Activated CD4-positive, alpha-beta memory T cell treated with anti-CD3 and anti-CD28 coated beads, Interleukin-2, amount 10 ng/mL, durations not matched to agents 7 days and 5 days (primary cell): ENCODE measurements at places on chromosomes 5 and 9. TPM values are rescaled to one million over a fixed set of nuclear protein-coding genes. Genes with fewer than 3 reads are reported as not detected.

DNA sequence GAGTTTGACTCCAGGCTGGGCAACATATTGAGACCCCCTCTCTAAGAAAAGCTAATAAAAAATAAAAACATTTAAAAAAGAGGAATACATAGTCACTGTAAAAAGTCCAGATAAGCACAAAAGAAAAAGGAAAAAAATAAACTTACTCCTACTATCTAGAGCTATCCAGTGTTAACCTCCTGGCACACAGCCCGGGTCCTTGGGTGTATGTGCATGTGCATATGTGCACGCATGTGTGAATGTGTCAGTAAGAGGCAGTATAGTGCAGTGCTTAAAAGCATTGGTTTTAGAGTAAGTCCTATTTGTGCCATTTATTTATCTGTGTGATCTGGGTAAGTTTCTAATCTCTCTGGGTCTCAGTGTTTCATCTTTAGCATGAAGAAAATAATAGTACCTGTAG lies 26.7 kb downstream of the FAM219A start:
- no peaks in the 10 kb centered on the region for H3K36me3 ChIP-seq
- no peaks in the 10 kb centered on the region for H3K4me1 ChIP-seq
- DNase-seq = no peak
- H3K27me3 ChIP-seq = no peaks in the 10 kb centered on the region

LIX1 gene
- not detected for total RNA-seq

DNA sequence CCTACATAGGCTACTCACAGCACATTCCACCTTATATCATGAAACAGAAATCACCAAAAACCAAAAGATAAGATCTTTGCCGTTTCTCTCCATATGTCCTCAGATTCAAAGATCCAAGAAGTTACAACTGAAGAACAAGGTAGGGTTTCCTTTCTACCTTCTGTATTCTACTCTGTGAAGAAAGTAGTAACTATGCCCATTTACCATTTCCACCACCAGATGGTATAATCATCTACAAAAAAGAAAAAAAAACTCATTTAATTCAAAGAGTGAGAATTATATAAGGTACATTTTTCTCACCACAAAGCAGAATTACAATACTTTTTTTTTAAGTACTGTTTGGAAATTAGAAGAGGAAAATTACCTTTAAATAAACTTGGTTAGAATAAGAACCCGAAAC lies 172.6 kb upstream of the PTGER4 start:
- H3K4me3 ChIP-seq = no peak overlapping the region
- peaks cover 6% of the 10 kb centered on the region for H3K4me1 ChIP-seq
- no peak overlapping the region for H3K27ac ChIP-seq
- no peaks in the 10 kb centered on the region for H3K27me3 ChIP-seq
- DNase-seq = no peak

GRCh38 chr5:109407913-109408312 lies 1.9 kb downstream of the PJA2 start:
- peak overlapping the region; percentile 100 for H3K27ac ChIP-seq
- peaks cover 31% of the 10 kb centered on the region for H3K36me3 ChIP-seq
- H3K27me3 ChIP-seq = no peaks in the 10 kb centered on the region
- peaks cover 43% of the 10 kb centered on the region for H3K4me1 ChIP-seq

- H3K36me3 ChIP-seq = no peaks in the 10 kb centered on the region
- no peak overlapping the region for H3K27ac ChIP-seq
- peaks cover 14% of the 10 kb centered on the region for H3K4me1 ChIP-seq
- H3K4me3 ChIP-seq = no peak overlapping the region
- no peak for DNase-seq
- H3K27me3 ChIP-seq = peaks cover 13% of the 10 kb centered on the region
These were observed 5.3 kb downstream of the GSN start for GRCh38 chr9:121273064-121273775.

PRDM9 gene
- total RNA-seq = not detected

- peaks cover 23% of the 10 kb centered on the region for H3K4me1 ChIP-seq
- no peaks in the 10 kb centered on the region for H3K27me3 ChIP-seq
- no peak for DNase-seq
- H3K4me3 ChIP-seq = no peak overlapping the region
- H3K36me3 ChIP-seq = peaks cover 19% of the 10 kb centered on the region
- no peak overlapping the region for H3K27ac ChIP-seq
These were observed 5.1 kb upstream of the FBXO38 start for GRCh38 chr5:148378670-148379069.

DNA sequence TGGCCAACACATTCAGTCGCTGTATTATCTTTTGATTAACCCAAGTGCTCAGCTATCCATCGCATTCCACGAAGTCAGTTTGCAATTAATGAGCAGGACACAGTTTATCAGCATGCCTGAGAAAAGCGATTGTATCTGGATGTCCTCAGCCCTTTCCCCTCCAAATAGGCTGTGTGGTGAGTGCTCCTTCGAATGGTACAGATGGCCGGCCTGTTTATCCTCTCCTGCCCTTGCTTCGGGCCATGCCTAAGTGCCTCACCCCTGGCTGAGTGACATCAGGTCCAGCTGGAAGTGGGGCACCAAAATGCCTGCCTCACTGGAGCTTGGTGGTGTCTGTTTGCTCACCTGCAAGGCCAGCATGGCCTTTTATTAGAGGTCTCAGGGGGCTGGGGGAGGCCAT lies 317.3 kb downstream of the GADD45G start:
- H3K4me3 ChIP-seq = no peak overlapping the region
- no peak overlapping the region for H3K27ac ChIP-seq
- no peaks in the 10 kb centered on the region for H3K36me3 ChIP-seq
- no peak for DNase-seq
- peaks cover 39% of the 10 kb centered on the region for H3K27me3 ChIP-seq

DNA sequence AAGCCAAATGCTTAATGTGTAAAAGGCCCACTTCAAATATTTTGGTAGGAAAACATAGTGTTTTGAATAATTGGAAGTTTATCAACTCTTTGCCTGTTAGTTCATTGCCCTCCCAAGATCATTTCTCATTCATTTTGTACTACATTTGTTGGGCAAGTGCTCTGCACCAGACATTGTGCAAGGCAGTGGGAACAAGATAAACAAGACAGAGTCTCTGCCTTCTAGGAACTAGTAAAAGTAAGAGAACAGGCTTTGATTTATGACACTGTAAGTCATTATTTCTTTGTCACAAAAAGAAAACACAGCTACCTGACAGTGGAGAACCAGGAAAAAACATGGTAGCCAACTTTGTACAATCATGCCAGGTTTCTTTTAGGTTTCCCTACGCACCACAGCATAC lies 63.7 kb upstream of the PAM start:
- no peak overlapping the region for H3K27ac ChIP-seq
- no peak for DNase-seq
- H3K27me3 ChIP-seq = no peaks in the 10 kb centered on the region
- no peaks in the 10 kb centered on the region for H3K4me1 ChIP-seq
- H3K4me3 ChIP-seq = no peak overlapping the region

KLHL3 gene
- total RNA-seq = 2.8 TPM

GRCh38 chr9:4515958-4516375 lies 25.7 kb downstream of the SLC1A1 start:
- no peak overlapping the region for H3K4me3 ChIP-seq
- H3K36me3 ChIP-seq = no peaks in the 10 kb centered on the region
- DNase-seq = no peak
- H3K27ac ChIP-seq = no peak overlapping the region
